IPS DF 6.9 (cell line): ENCODE measurements at places on chromosomes 13 and 19.
A peak's percentile ranks its signal among the peaks of the same experiment; 100 is the strongest.

DNA sequence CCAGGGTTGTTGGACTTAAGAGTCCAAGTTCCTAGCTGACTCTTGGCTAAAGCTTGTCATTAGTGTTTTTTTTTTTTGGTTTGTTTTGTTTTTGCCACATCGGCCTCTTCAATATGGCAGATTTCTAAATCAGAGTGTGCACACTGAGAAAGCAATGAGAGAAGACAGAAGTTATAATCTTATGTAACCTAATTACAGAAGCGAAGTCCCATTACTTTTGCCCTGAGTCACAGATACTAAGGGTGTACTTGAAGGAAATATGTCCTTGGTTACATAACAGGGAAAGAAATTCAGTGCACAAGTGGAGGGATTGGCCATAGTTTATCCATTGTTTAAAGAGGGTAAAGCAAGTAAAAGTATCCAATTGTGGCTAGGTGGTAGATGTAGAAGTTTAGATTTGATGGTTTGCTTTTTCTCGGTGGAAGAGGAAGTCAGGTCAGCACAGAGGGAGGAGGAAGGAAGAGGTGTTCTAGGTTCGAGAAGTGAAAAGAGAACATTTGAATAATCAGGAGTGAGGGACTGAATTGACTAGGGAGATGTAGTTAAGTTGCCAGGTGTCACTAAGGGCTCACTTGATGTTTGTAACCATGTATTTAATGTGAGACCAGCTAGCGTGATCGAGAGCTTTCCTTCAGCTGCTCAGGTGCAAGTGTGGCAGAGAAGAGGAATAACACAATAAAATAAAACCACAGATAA is 12.2 kb downstream of the GTF2F2 start:
- no peak overlapping the region for H3K27ac ChIP-seq
- H3K27me3 ChIP-seq: no peaks in the 10 kb centered on the region
- H3K36me3 ChIP-seq: no peaks in the 10 kb centered on the region
- H3K4me1 ChIP-seq: no peaks in the 10 kb centered on the region
- no peak overlapping the region for H3K4me3 ChIP-seq
- no peak for DNase-seq

- H3K4me3 ChIP-seq: peak overlapping the region; percentile 83
- H3K36me3 ChIP-seq: no peaks in the 10 kb centered on the region
- no peaks in the 10 kb centered on the region for H3K27me3 ChIP-seq
- DNase-seq: no peak
- H3K4me1 ChIP-seq: peaks cover 2% of the 10 kb centered on the region; the same call in 1 of the 2 replicates
These were observed 534 bp downstream of the STK24 start for GRCh38 chr13:98576200-98576945.

DNA sequence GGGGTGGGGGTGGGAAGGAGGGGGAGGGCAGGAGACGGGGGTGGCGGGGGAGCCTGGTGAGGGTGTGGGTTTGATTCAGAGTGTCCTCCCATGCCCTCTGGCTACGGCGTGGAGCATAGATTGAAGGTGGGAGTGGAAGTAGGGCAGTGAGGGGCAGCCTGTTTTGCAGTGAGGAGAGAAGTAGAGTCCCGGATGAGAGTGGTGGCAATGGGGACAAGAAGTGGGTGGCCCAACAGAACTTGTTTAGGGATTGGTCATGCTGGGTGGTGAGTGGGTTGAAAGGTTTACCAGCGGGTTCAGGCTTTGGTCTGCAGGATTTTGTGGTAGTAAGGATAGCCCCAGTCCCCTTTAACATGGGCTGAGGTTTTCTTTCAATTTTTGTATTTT is 35.5 kb downstream of the SIPA1L3 start:
- H3K27me3 ChIP-seq: no peaks in the 10 kb centered on the region
- no peaks in the 10 kb centered on the region for H3K4me1 ChIP-seq
- H3K4me3 ChIP-seq: no peak overlapping the region
- no peak for DNase-seq

- no peak overlapping the region for H3K27ac ChIP-seq
- DNase-seq: no peak
These were observed 10.5 kb downstream of the PLEKHF1 start for GRCh38 chr19:29675650-29676186.

DNA sequence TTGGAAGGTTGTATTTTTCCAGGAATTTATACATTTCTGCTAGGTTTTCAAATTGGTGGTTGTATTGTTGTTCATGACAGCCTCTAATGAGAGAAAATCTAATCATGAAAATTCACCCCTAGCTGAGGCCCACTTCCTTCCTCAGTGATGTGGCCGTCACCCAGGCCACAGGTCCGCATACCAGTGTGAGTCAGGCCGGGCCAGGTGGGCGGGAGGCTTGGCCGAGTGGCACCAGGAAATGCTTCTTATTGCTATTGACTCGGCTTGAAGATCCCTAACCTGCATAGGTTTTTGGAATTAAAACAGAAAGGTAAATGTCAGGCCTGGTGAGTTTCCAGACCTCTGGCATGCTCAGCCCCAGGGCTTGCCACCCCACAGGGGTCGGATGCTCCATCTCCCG is 88.7 kb downstream of the SCGB2B2 start:
- H3K36me3 ChIP-seq: no peaks in the 10 kb centered on the region
- H3K27me3 ChIP-seq: no peaks in the 10 kb centered on the region
- no peak overlapping the region for H3K27ac ChIP-seq
- DNase-seq: no peak

GRCh38 chr13:32889986-32890565 is 126.1 kb upstream of the KL start:
- no peak for DNase-seq
- H3K4me3 ChIP-seq: no peak overlapping the region
- H3K36me3 ChIP-seq: no peaks in the 10 kb centered on the region
- no peak overlapping the region for H3K27ac ChIP-seq

- H3K4me1 ChIP-seq: no peaks in the 10 kb centered on the region
- DNase-seq: no peak
- no peaks in the 10 kb centered on the region for H3K27me3 ChIP-seq
- no peaks in the 10 kb centered on the region; the same call in 1 of the 2 replicates for H3K36me3 ChIP-seq
- no peak overlapping the region for H3K27ac ChIP-seq
These were observed 16.4 kb downstream of the PEPD start for GRCh38 chr19:33505148-33505547.

DNA sequence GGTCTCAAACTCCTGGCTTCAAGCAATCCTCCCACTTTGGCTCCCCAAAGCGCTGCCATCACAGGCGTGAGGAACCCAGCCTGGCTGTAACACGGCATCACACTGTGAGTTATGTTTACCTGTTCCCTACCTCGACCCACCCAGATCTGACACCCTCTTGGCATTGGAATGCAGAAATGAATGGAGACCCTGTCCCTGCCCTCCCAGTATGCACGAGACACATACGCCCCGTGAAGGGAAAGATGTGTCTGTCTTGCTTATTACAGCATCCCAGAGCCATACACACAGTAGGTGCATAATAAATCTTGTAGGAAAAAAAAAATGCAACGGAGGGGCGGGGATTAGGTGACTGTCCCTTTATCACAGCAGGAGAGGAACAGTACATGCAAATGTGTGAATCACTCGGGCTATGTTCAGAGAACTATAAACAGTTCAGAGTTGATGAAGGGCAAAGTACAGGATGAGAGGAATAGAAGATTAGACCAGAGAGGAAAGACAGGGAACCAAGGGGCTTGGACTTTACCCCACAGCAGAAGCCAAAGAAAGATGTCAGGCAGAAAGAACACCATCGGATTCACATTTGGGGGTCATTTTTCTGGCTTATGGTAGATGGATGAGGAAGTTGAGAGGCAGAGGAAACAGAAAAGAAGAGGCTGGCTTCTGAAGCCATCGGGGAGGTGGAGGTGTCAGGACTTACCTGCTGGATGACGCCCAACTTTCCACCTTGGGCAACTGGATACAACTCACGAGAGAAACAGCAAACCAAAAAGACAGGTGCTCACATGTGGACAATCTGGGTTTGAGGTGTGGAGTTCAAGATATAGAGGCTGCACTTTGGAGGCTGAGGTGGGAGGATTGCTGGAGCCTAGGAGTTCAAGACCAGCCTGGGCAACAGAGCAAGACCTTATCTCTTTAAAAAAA is 94.3 kb downstream of the INSR start:
- no peaks in the 10 kb centered on the region for H3K27me3 ChIP-seq
- H3K27ac ChIP-seq: no peak overlapping the region
- no peaks in the 10 kb centered on the region for H3K36me3 ChIP-seq
- no peak for DNase-seq

GRCh38 chr19:3389446-3389778 is 23.0 kb downstream of the NFIC start:
- DNase-seq: no peak
- H3K27ac ChIP-seq: no peak overlapping the region
- H3K27me3 ChIP-seq: no peaks in the 10 kb centered on the region
- peaks cover 3% of the 10 kb centered on the region; the same call in 1 of the 2 replicates for H3K4me1 ChIP-seq
- no peak overlapping the region for H3K4me3 ChIP-seq
- H3K36me3 ChIP-seq: no peaks in the 10 kb centered on the region

DNA sequence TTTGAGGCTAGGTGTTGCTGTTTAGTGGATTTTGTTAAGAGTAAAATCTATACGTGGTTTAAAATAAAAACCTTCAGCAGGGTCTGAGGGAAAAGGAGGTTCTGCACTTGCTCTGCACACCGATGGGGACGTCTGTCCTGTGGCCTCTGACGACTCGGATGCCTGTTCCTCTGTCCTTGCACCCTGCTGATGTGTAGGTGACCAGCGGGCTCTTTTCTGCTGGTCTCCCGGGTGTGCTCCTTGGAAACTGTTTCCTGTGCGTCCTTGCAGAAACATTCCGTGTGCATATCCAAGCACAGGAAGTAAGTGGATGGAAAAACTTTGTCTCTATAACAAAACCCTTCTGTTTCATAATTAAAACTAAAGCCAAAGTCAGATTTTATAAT is 3.8 kb downstream of the ATP4B start:
- no peak overlapping the region for H3K4me3 ChIP-seq
- H3K4me1 ChIP-seq: no peaks in the 10 kb centered on the region; the same call in 1 of the 2 replicates
- H3K27ac ChIP-seq: no peak overlapping the region
- no peaks in the 10 kb centered on the region for H3K36me3 ChIP-seq

DNA sequence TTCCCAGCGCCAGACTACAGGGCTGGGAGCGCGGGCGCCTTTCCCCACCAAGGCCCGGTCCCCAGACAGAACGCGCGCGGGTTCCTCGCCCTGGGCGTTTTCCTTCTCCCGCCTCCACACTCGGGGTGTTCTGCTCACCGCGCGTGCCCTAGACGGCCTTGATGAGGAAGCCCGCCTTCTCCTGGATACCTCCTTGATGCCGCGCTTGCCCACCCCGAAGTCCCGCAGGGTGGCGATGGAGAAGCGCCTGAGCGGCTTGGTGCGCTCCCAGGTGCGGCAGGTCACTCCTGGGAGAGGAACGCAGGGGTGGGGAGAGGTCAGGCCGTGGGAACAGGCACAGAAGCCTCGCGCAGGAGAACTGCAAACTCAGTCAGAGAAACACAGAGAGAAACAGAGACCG is 34.8 kb downstream of the CYP2B6 start:
- no peaks in the 10 kb centered on the region for H3K4me1 ChIP-seq
- H3K36me3 ChIP-seq: no peaks in the 10 kb centered on the region
- no peak overlapping the region for H3K27ac ChIP-seq
- no peak for DNase-seq
- no peak overlapping the region for H3K4me3 ChIP-seq
- no peaks in the 10 kb centered on the region for H3K27me3 ChIP-seq

DNA sequence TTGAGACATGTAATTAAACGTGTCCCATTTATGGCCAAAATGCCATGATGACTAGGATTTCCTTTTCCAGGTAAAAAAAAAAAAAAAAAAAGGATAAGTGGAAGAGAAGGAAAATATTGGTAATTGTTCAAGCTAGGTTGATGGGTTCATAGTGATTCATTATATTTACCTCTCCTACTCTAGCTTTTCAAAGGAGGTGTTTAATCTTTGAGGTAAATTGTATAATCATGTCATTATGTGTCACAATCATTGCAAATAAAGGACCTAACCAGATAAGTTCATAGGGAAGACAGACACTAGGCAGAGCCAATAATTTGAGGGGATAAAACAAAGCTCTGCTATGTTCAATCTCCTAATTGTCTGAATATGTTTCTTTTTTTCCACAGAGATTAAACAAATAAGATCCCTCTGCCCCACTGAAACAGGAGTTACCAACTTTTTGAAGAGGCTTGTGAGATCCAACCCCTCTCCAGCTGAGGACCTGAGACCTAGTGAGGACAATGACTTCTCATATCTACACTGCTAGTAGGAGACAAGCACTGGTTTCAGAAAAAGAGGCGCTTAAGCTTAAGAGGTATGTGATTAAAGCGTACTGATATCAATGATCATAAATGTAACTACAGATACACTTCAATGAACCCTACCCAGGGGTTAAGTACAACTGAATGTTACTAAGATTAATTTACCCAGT is 61.4 kb downstream of the USP12 start:
- H3K27me3 ChIP-seq: no peaks in the 10 kb centered on the region
- no peak overlapping the region for H3K4me3 ChIP-seq
- no peaks in the 10 kb centered on the region for H3K36me3 ChIP-seq

GRCh38 chr13:30835442-30835841 is 70.6 kb upstream of the MEDAG start:
- H3K4me1 ChIP-seq: no peaks in the 10 kb centered on the region
- H3K27ac ChIP-seq: no peak overlapping the region
- H3K4me3 ChIP-seq: no peak overlapping the region
- no peak for DNase-seq
- H3K36me3 ChIP-seq: no peaks in the 10 kb centered on the region
- no peaks in the 10 kb centered on the region for H3K27me3 ChIP-seq

- no peaks in the 10 kb centered on the region for H3K27me3 ChIP-seq
- no peak overlapping the region for H3K27ac ChIP-seq
- no peak for DNase-seq
- no peaks in the 10 kb centered on the region for H3K36me3 ChIP-seq
These were observed 186.2 kb downstream of the PCDH9 start for GRCh38 chr13:67043901-67044300.

- no peak overlapping the region for H3K4me3 ChIP-seq
- H3K36me3 ChIP-seq: no peaks in the 10 kb centered on the region
- no peaks in the 10 kb centered on the region for H3K27me3 ChIP-seq
- H3K27ac ChIP-seq: no peak overlapping the region
- DNase-seq: no peak
These were observed 229.7 kb downstream of the KCNRG start for GRCh38 chr13:50244713-50245574.

DNA sequence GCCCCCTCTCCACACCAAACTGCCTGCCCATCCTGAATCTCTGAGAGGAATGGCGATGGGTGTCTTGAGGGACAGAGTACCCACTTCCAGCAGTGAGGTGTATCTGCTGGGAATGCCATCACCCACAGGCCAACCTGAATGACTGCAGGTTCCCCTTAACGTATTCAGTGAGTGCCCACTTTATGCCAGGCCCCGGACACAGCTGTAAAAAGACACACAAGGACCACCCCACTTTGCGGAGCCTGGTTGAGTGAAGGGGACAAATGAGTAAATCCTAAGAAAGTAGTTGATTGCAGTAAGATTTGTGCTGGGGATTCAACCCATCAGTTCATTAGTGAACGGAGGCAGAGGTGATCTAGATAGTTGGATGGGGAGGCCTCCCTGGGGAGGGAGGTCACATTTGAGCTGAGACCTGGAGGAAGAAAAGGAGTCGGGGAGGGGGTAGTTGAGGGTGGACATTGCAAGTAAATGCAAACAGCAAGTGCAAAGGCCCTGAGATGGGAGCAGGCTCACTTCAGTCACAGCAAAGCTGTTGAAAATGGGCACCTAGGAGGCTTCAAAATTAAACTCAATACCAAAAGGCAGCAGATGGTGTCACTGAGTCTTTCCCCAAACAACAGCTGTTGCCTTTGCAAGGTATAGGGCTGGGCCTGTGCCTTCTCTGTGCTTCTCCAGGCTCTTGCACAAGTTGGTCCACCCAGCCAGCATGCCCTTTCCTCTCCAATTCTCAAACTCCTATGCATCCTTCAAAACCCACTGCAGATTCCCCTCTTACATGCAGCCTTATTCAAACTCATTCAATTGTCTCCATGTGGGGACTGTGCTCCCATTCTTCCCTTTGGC is 4.3 kb downstream of the GDF15 start:
- H3K27me3 ChIP-seq: no peaks in the 10 kb centered on the region
- no peaks in the 10 kb centered on the region for H3K36me3 ChIP-seq
- no peak overlapping the region for H3K4me3 ChIP-seq
